ENCODE measurements at places on chromosomes 2 and 18.
A peak's percentile ranks its signal among the peaks of the same experiment; 100 is the strongest.

DNA sequence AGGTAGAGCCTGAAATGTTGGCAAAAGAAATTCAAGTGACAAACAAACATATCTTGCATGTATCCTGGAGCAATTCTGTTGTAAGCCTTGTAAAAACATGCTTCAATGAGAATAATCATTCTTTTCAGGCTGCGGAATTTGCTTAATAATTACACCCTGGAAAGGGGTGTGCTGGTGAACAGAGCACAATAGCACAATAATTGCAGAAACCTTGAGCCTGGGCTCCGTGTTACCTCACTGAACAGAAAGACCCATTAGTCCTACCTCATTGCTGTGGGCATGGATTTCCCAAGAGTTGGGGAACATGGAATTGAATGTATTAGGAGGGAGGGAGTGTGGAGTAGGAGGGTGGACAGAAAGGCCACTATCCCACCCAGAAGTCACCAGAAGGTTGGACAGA, 168.0 kb upstream of the ALKAL2 start:
- no peak for DNase-seq

DNA sequence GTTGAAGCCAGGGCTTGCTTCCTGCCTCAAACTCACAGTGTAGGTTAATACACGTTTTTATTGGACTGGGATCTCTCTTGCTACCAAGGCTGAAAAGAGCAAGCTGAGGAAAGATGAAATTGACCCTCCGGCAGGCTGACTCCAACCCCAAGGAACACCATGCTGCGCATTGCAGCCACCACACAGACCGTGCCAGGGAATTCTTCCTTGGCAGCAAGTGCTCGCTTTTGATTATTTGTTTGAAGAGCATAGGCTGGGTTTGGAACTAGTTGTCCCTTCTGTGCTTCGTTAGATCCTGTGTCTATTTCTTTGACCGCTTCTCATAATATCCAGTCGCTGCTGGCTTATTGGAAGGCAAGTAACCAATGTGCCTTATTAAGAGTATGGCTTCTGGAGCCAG, 34.4 kb upstream of the DARS1 start:
- DNase-seq = no peak

- no peak for DNase-seq
Observed at GRCh38 chr2:122681626-122682025, 926.2 kb downstream of the TSN start.

DNA sequence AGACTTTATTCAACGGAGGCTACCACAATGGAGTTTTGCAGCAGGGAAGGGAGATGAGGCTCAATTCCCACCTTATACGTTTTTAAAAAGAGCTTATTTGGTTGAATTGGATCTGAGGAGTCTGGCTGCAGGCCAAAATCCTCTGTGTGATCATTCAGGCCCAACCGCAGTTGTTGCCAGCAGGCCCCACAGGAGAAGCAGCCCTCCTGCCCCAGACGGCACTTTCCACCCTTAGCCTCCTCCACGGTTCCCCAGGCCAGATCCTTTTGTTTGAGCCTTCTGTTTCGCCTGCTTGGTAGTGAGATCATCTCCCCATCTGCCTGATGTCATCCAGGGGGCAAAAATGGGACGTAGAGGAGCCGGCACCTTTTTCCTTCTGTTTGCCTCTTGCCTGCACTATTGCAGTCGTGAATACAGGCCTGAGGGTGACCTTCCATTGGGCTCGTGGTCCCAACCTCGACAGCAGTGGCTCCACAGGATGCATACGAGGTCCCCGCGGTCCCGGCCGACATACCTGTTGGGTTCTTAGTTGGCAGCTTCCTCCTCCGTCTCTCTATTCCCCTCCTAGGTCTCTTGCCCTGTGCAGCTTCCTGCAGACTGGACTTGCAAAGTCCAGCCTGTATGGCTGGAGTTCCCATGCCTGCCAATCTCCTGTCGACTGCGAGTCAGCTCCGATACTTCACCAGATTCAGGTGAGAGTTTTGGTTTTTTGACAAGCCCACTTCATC, 9.3 kb upstream of the GPR35 start:
- DNase-seq = no peak

- peak; percentile 38 for DNase-seq
Observed at GRCh38 chr2:212538305-212539071, at the start of gene ERBB4. Gene ERBB4, minus strand, starts transcription at chr2:212538802. Its CDS starts 272 bp downstream, at chr2:212538530.

DNA sequence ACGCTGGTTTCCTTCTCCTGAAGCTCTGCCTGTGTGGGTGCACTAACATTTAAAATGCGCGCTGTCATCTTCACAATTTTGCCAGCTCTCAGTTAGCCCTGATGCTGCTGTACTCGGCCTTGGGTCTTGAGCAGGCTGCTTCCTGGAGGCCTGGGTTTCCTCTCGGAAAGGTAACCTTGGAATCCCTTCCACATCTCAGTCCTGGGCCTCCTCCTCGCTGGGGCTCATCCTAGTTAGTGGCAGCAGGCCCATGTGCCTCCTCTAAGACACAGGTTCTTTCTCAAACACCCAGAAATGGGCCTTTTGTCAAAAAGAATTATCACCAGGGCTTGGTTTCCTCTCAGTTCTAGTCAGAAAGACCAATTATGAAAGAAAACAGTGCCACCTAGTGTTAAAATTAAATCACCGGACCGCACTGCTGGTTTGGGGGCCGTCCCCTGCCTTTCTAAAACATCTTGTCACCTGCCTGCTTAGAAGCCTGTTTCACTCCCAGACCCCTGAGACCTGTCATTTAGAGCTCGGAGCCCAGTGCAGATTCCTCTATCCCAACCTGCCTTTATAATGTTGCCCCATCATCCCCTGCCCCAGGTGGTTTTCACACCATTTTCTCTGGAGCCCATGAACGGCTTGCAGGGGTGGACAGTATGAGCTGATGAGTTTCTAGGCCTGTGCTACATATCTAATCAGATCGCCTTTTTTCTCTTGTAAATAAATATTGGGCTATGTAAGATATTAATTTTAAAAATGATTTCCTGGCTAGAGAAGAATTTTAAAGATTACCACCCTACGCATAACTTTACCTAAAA, 42.4 kb downstream of the HK2 start:
- DNase-seq = peak; percentile 74

GRCh38 chr2:141923657-141924056, 207.2 kb downstream of the LRP1B start:
- no peak for DNase-seq

GRCh38 chr2:25039126-25039525, 2.8 kb upstream of the EFR3B start:
- DNase-seq = no peak

DNA sequence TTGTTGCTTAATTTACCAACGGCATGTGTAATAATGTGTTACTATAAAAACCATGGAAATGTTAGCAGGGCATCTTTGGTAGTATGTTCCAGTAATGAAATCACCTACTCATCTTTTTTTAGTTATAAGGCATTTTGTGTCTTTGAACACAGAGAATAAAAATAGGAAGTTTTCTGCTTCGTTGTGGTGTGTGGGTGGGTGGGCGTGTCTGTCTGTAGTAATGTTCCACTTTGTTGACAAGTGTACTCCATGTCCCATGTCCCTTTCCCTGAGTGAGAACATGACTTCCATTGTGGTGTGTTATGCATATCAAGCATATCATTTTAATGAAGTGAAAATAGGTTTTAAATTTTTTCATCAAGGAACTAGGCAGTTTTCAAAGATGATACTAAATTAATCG, 149.3 kb downstream of the VWC2L start:
- DNase-seq = no peak

- DNase-seq = no peak
Observed at GRCh38 chr2:195711478-195711877, 54.5 kb downstream of the SLC39A10 start.

- DNase-seq = no peak
Observed at GRCh38 chr2:143710196-143710595, 581.0 kb downstream of the ARHGAP15 start.

DNA sequence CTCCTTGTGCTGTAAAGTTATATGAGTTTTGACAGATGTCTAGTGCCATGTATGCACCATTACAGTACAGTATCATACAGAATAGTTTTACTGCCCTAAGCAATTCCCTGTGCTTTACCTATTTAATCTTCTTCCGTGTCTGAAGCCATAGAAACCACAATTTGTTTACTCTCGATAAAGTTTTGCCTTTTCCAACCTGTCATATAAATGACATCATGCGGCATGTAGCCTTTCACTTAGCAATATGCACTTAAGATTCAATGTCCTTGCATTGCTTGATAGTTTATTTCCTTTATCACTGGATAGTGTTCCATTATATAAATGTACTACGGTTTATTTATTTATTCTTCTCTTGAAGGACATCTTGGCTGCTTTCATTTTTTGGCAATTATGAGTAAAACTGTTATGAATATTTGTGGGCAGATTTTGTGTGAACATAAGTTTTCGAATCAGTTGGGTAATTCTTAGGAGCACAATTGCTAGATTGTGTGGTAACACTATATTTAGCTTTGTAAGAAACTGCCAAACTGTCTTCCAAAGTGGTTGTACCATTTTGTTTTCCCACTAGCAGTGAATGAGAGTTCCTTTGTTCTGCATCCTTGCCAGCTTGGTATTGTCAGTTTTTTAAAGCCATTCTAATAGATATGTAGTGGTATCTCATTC, 136.8 kb upstream of the MAP3K20 start:
- DNase-seq = no peak

DNA sequence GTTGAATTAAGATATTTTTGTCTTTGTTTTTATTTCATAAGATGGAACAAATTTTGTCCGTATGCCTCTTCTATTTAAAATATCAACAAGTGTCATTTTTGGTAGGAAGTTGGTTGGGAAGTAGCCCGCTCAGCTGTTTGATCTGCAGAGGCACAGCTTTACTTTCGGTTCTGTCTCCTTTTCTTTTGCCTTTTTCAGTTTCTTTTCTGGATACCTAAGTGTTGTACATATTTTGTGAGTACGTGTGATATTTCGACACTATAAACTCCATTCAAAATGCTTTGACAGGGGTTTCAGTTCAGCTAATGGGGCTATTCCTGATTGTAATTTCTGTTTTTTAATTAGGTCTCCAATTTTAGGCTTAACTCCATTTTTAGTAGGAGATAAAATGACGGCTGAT, 1785.0 kb upstream of the LRRTM1 start:
- peak; percentile 14 for DNase-seq

- DNase-seq = no peak
Observed at GRCh38 chr18:45174629-45175136, 440.6 kb upstream of the SLC14A2 start.

- no peak for DNase-seq
Observed at GRCh38 chr18:51503351-51503750, 305.9 kb upstream of the MEX3C start.

GRCh38 chr2:128311755-128312341, 6.8 kb downstream of the HS6ST1 start:
- DNase-seq = no peak

- DNase-seq = no peak
Observed at GRCh38 chr2:189168856-189169499, 10.6 kb downstream of the COL5A2 start.

GRCh38 chr18:75047240-75047961, 161.5 kb downstream of the PTGR3 start:
- DNase-seq = no peak

DNA sequence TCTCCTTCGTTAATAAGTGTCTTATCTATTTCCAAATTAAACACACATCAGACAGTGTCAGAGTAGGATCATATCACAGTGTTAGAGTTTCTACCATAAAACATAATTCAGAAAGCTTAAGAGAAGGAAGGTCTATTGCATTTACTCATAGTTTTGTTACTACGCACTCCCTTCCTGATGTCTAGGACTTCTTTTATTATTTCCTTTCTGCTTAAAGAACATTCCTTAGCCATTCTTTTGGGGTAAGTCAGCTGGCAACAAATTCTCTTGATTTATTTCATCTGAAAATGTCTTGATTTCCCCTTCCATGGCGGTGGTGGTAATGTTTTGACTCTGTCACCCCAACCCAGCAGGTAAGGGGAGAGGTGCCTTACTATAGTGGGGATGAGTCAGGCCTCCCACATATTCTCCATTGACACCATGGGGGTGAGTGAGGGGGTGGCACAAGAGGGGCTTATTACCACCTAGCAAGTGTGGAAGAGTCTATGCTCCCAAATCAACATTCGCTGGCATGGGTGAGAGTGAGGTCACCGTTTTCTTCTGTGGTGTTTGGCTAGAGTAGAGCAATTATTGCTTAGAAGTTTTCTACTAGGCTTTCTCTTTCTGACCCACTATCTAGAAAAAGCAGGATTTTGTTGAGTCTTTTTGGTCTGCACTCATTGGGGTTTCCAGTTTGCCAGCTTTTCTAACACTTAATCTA, 29.9 kb downstream of the ABCB11 start:
- DNase-seq = no peak

- peak; percentile 61 for DNase-seq
Observed at GRCh38 chr2:21118302-21118920, 5.4 kb upstream of the TDRD15 start.

DNA sequence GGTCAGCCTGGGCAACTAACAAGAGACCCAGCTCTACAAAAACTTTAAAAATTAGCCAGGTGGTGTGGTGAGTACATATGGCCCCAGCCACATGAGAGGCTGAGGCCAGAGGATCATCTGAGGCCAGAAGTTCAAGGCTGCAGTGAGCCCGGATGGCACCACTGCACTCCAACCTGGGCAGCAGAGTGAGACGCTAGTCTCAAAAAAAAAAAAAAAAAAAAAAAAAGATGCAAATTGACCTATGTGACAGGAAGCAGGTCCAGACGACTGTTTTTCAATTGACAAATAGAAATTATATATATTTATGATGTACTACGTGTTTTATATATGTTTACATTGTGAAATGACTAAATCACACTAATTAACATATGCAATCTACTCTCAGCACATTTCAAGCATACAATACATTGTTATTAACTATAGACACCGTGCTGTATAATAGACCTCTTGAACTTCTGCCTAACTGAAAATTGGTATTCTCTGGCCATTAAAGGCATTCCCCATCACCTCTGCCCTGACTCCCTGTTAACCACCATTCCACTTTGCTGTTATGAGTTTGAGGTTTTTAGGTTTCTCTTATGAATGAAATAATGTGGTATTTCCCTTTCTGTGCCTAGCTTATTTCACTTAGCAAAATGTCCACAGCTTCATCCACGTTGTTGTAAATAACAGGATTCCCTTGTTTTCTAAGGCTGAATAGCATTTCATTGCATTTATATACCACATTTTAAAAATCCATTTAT, 32.4 kb upstream of the MGAT4A start:
- no peak for DNase-seq

DNA sequence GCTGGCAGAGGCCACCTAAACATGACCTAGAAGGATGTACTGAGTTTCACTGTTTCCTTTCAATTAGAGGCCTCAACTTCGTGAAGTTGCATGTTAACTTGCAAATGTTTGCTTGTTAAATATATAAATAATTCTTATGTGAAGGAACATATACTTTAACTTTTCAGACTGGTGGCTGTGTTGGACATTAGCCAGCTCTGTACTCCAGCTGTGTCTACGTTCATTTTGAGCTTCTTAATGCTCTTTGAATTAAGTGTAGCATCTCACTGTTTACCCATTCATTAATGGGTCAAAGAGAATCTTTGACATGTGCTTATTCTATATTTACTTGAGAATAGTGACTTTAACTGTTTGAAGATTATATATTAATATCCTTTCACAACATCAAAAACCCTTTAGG, 823.2 kb upstream of the ID2 start:
- DNase-seq = no peak

GRCh38 chr2:241668839-241669238, 17.8 kb downstream of the DTYMK start:
- no peak for DNase-seq
